Subcutaneous preadipocyte (primary cell): ENCODE measurements at places on chromosomes 13 and 19. TPM values are rescaled to one million over a fixed set of nuclear protein-coding genes. Genes with fewer than 3 reads are reported as not detected.

Gene MCEMP1
- not detected in 2 replicates for total RNA-seq

Gene CACNA1A
- total RNA-seq: 6.6 and 9.2 TPM in 2 replicates

Gene ZNF667
- total RNA-seq: 0.98 and 3.3 TPM in 2 replicates

Gene LGALS4
- not detected in 2 replicates for total RNA-seq

Gene COX7A1
- 3.3 TPM in 2 replicates for total RNA-seq

Gene EDNRB
- total RNA-seq: 32.6 and 33.4 TPM in 2 replicates

Gene KLF5
- total RNA-seq: 0.73 and 1.6 TPM in 2 replicates

Gene PALM3
- total RNA-seq: not detected in 2 replicates

Gene BORCS8
- total RNA-seq: 16.5 and 17.0 TPM in 2 replicates

Gene NOVA2
- 0.39 TPM in 1 of 2 replicates, not detected in the other for total RNA-seq

Gene SAFB2
- 27.9 and 45.0 TPM in 2 replicates for total RNA-seq
